NCI-H2029 treated with DMSO at 0.1 percent for 48 hours (cell line): ENCODE measurements at places on chromosomes 2 and 18.
A peak's percentile ranks its signal among the peaks of the same experiment; 100 is the strongest.

GRCh38 chr2:38475567-38475881 lies 98.5 kb upstream of the ATL2 start:
- no peak for DNase-seq

- no peak for DNase-seq
Observed at GRCh38 chr18:68623342-68623741, 91.6 kb downstream of the TMX3 start.

- DNase-seq = no peak
Observed at GRCh38 chr2:64455545-64455944, 1.6 kb downstream of the LGALSL start.

DNA sequence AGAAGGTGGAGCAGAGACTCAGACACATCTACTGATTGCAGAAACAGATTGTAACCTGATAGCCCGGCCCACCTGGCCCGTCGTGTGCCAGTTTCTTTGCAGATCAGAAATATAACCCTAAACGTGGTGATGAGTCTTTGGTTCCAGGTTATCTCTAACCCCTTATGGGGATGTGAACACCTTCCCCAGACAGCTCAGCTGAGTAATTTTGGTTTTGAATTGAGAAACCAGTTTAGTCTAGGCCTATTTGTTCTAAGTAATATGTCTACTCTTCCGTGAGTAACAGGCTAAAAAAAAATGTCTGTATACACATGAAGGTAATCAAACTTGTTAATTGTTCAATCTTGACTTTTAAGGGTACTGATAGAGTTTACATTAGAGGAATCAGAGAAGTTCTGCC lies 35.7 kb downstream of the RASGRP3 start:
- no peak for DNase-seq

GRCh38 chr2:238336151-238336550 lies 15.8 kb downstream of the TRAF3IP1 start:
- no peak for DNase-seq

DNA sequence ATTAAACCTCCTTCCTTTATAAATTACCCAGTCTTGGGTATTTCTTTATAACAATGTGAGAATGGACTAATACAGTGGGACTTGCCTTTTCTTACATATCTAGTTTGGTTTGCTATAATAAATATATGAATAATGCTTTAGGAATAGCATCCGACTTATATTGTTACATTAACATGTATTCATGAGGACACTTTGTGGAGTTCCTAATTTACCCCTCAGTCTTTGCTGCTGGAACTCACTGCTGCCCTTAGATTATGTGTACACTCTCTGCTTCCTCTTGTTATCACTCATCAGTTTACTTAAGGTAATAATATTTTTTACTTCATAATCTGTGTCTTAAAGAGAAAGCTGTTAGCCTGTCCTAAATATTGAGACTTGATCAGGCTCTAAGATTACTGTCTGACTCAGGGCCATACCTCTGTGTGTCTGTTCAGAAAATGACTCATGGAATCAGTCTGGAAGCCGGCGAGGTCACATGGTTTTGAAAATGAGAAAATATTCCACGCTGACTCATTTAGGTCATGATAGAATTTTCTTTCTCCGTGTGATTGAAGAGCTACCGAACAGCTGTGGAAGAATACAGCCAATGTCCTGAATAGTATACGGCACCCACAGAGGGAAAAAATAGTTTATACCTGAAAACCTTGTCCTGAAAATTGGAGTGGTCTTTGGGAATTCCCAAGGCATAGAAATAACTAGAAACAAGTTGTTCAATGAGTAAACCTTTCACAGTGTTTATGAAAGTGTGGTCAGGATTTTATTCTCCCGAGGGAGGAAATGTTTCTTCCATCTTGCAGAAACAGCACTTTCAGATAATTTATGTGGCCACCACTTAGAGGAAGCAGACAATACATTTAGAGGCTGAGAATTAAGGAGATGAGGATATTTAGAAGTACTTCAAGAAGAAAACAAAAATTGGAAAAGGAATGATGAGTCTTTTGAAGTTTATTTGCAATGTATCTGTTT lies 156.4 kb downstream of the DSEL start:
- DNase-seq = no peak

DNA sequence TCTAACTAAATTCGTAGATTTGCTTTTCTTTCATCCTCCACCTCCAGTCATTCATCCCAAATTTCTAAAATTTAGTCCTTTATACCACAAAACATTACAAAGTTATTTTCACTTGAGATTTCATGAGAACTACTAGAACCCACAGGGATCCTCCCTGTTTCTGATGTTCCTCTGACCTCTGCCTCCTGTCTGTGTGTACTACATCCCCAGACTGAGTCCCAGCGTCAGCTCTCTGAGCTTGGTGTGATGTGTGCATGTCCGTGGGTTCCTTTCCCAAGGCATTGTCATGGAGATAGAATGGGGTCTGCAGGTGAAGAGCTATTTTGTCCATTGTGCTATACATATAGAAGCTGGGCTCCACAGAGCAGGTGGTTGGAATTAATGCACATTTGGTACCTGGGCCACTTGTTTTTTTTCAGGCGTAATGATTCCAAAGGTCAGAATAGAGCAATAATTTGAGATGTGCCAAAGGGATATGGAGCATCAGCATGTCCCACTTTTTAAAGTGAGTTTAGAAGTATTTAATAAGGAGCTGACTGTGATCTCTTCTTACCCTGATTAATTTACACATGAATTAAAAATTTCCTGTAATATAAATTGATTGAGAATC lies 151.2 kb upstream of the BOD1L2 start:
- no peak for DNase-seq

- no peak for DNase-seq
Observed at GRCh38 chr2:166610180-166610912, 116.3 kb upstream of the SCN7A start.

- DNase-seq = no peak
Observed at GRCh38 chr18:10330428-10330827, 124.0 kb upstream of the APCDD1 start.

DNA sequence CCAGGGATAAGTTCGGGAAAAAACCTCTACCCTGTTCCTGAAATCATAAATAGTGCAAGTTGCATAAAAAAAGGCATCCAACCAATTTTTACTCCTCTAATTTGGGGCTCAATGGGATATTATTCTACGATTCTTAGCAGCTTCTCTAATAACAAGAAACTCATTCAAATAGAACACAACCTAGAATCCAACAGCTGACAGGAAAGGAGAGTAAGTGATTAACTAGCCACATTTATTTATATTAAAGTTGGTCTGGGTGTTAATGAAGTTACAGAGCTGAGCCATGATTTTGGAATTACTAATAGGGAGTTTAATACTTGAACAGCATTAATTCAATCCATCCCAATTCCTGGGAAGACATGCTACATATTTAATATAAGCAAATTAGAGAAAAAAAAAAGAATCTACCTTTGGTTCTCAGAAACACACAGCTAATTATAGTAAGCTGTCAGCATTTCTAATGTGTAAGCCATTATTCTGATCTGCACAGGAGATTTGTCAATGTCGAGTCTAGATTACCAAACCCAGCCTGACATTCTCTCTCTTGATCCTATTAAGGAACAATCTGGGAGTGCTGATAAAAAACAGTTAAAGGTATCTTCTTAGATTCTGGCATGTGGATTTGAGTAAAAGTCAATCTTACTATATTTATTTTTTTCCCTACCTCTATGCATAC lies 267.7 kb downstream of the NBAS start:
- no peak for DNase-seq

DNA sequence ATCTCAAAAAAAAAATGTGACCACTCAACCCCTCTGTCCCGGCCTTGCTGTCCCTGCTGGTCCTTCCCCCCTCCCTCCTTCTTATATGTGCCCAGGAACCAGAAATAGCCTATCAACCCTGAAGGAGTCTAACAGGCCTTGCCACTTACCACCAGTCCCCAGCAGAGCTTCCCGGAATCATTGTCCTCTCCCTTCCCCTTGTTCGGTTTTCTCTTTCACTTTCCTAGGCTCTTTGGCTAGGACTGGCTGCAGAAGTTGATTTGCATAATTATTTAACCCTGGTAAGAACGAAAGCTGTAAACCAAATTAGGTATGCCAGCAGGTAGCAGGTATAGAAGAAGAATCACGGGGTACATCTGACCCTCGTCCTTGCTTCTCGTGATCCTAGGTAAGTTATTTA lies 72.6 kb upstream of the ZNF532 start:
- no peak for DNase-seq

- DNase-seq = no peak
Observed at GRCh38 chr2:7829241-7829640, 852.6 kb upstream of the ID2 start.

GRCh38 chr2:240704651-240705050 lies 13.0 kb downstream of the AQP12A start:
- DNase-seq = no peak

DNA sequence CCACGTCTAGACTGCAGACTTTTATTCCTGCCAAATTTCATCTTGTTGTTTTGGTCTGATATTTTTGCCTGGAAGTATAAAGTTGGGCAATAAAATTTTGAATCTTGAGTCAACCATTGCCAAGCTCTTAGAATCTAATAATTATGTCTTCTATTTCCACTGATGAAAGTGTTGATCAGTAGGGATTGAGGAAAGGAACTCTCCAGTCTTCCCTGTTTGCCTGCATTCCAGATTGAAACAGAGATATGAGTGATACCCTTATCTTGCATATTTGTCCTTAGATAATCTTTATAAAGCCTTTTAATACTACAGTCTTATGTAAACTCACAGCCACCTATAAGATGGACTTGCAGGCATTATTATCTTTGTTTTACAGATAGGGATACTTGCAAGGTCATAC lies 45.5 kb upstream of the UBE2E3 start:
- DNase-seq = no peak

DNA sequence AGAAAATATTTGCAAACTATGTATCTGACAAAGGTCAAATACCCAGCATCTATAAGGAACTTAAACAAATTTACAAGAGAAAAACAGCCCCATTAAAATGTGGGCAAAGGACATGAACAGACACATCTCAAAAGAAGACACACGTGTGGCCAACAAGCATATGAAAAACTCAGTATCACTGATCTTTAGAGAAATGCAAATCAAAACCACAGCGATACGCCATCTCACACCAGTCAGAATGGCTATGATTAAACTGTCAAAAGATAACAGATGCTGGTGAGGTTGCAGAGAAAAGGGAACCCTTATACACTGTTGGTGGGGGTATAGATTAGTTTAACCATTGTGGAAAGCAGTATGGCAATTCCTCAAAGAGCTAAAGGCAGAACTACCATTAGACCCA lies 64.3 kb upstream of the RBMS1 start:
- no peak for DNase-seq

- no peak for DNase-seq
Observed at GRCh38 chr2:226981791-226982326, 146.0 kb downstream of the RHBDD1 start.

GRCh38 chr2:127362971-127363370 lies 24.8 kb downstream of the MAP3K2 start:
- no peak for DNase-seq

- DNase-seq = no peak
Observed at GRCh38 chr2:222797261-222797660, 63.6 kb upstream of the ACSL3 start.

GRCh38 chr18:9379118-9379517 lies 44.5 kb downstream of the TWSG1 start:
- DNase-seq = no peak

GRCh38 chr2:160388464-160389263 lies 104.9 kb downstream of the RBMS1 start:
- DNase-seq = no peak

DNA sequence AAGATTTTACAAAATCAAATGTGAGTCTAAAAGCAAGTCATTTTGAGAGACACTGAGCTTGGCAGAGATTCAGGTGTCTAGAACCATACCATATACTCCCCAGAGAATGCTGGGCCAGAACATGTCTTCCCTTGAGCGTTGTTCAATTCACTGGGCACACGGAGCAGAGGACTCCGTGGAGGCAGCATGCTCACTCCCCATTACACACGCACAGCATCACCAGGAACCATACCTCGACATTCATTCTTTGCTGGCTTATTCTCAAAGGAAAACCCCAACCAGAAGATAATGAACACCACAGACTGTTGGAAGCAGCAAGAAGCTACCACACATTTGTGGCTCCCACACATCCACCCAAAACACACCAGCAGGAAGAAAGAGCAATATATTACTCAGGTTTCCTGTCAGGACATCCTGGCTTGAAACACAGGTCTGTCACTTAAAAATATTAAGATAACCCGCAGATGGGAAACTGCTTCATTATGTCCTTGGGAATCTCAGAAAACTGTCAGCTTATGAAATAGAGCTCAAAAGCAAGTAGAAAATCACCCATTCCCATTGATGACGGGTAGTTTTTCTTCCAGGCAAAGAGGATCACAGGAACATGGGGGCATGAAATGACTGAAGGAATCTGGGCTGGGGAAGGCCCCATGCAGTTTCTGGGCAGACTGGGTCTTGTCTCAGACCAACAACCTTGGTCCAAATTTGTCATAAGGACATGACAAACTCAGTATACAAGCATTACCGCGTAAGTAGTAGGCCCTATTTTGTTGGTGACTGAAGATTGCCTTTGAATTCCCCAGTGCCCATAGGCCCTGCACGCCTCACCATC lies 46.4 kb downstream of the PCBP1 start:
- no peak for DNase-seq

DNA sequence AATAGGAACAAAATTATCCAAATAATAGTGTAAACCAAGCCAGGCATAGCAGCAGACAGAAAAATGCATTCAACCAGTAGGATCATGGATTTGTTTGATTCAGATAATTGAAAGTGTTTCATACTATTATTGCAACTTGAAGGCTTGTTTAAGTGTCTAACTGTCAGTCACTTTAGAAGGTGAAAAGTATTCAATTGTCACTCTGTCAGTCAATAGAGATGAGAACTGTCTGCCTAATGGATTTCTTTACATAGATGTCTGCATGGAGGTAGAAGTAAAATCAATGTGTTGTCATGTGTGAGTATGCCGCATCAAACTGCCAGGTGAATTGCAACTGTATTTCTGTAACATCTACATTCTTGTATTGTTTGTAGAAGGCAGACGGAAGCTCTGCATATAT lies 65.0 kb downstream of the ZNF407 start:
- no peak for DNase-seq

- peak; percentile 29 for DNase-seq
Observed at GRCh38 chr2:119174216-119174992, 15.9 kb upstream of the C1QL2 start.

- no peak for DNase-seq
Observed at GRCh38 chr18:76578571-76579300, 83.7 kb upstream of the ZNF516 start.

GRCh38 chr2:188645986-188646385 lies 328.2 kb upstream of the COL3A1 start:
- no peak for DNase-seq

GRCh38 chr2:65831509-65831908 lies 399.1 kb upstream of the SPRED2 start:
- no peak for DNase-seq

DNA sequence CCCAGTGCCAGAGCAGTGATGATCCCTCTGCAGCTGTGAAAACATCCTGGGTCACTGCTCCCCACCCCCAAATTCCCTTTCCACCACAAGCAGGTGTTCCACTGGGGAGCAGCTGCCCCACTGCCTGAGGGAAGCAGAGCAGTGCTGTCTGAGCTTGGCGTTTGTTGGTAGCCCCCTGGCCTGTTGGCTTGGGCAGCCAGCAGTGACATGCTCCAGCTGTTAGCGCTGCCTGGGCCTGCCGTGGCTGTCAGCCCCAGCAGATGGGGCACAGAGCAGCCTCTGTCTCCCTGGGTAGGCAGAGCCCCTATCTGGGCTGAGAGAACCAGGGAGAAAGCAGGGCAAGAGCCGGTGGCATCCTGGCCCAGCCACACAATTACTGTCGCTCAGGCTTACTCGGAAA lies 247.7 kb downstream of the GLI2 start:
- no peak for DNase-seq
